Stimulated activated CD8-positive, alpha-beta memory T cell treated with anti-CD3 and anti-CD28 coated beads, Interleukin-2, amount 100 ng/mL, for 1 hour (primary cell): ENCODE measurements at places on chromosomes 13 and 19.
A peak's percentile ranks its signal among the peaks of the same experiment; 100 is the strongest.

GRCh38 chr13:96091164-96092117, 1.5 kb downstream of the HS6ST3 start:
- no peak for DNase-seq

DNA sequence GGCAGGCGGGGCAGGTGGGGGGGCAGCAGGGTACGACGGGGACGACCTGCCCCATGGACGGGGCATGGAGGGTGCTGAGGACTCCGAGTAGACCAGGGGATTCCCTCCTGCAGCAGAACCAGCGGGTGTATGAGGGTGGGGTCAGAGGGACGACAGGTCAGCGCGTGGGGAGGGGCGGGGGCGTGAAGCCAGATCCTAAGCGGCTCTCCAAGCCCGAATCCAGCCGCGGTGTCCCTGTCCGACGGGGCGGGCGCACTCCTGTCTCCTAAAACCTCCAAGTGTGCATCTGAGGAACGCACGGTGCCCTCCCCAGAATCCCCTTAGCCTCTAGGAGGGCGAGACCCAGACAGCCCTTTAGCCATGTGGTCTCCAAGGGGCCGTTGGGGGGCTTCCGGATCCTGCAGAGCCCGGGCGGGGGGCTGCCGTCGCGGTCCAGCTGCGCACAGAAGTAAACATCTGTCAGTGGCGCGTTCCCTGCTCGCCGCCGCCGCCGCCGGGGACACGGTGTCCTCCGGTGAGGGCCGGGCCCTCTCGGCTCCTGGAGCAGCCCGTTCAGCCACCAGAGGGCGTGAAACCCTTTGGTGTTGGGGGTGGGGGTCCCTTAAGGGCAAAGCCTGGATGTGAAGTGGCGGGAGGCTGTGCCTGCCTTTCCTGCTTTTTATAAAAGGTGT, 730 bp downstream of the NRTN start:
- peak; percentile 31 for DNase-seq

GRCh38 chr13:113607889-113608635, 23.5 kb downstream of the TFDP1 start:
- no peak for DNase-seq

DNA sequence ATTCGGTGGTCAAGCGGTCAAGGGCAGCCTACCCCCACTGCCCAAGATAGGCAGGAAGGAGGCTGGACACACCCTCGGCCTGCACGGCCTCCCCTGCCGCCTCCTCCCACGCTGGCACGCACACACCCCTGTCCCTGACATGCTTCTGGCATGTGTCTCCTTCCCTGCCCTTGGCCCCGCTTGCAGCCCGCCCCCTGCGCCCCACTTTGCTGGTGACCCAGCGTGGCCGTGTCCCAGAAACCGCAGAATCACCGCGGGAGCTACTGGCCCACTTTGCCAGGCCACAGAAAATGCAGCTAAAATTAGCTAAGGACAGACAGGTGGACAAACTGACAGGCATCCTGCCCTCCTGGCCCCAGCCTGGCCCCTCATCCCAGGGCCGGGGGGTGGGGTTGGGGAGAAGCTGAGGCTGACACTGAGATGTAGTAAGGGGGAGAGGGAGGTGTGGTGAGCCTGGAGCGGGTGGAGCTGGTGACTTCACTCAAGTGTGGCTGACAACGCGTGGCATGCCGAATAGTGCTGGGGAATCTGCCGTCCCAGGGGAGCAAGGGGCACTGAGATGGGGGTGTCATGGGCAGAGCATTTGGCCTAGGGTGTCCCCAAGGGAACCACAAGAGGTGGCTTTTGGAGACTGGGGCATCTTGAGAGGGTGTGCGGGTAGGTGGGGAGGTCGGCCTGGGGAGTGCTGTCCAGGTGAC, 2.4 kb downstream of the SHANK1 start:
- no peak for DNase-seq

DNA sequence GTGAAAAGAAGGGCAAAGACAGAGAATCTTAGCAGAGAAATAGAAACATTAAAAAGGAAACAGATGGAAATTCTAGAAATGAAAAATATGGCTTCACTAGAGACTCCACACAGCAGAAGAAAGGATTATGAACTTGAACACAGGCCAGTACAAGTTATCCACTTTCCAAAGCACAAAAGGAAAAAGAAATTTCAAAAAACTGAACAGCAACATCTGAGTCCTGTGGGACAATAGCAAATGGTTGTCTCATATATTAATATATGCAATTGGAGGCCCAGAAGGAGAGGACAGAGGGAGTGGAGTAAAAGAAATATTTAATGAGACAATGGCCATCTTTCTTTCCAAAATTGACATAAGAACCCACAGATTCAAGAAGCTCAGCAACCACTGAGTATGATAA, 141.7 kb upstream of the GJB6 start:
- DNase-seq = no peak

- no peak for DNase-seq
Observed at GRCh38 chr13:38872693-38873092, 117.9 kb downstream of the STOML3 start.

DNA sequence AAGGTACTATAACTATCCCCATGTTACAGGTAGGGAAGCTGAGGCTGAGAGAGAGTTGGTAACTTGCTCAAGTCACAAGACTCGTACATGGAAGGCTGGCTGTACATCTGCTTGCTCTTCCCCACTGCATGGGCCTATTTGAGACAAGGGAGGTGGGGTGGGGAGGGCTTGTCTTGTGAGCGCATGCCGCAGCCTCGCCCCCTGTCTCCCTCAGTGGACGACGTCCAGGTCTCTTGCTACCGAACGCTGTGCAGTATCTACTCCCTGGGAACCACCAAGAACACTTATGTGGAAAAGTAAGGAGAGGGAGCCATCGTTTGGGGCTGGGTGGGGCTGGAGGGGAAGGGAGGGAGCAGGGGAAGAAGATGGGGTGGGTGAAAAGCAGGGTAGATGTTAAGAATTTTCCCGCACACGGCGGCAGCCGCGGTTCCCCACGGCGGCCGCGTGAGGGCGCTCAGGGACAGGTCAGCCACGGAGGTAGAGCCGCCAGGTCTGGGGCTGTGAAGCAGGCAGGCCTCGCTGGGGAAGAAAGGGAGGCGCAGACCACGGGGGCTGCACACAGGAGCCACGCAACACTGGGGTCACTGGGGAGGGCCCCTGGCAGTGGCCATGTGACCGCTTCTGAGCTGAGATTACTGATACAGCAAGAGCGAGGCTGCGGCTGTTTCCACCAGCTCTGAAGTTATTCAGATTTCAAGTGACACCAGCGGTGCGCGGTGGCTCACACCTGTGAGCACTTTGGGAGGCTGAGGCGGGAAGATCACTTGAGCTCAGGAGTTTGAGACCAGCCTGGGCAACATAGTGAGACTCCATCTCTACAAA, 81.5 kb downstream of the RYR1 start:
- DNase-seq = peak; percentile 41

DNA sequence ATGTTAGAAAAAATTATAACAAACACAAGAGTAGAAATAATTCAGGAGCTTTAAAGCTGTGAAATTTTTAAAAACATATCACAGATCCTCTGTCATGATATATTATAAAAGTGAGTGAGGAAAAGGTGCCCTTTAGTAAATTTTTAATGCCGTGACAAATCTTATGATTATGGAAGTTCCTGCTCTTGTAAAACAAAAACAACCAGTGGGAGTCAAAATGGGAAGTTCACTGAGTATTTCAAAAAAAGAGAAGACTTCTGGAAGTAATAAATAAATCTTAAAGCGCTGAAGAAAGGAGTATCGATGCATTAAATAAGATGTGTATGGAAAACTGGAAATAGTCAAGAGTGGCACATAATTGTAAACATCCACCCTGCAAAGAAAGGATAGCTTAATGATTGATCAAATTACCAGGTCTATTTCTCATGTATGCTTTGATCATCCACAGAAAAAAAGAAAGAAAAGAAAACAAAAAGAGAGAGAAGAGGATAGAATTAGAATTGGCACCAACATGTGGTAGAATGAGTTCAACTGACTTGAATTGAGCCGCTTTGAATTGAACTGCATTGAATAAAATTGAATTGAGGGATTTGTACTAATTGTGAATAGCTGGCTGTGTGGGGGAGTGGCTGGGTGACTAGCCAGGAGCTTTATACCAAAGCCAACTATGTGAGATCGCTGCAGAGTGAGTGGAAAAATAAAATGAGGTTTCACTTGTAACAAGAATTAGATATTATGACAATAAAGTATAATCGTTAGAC, 647.6 kb upstream of the SPRY2 start:
- no peak for DNase-seq

- DNase-seq = no peak
Observed at GRCh38 chr13:29436291-29436690, 159.2 kb downstream of the SLC7A1 start.

GRCh38 chr19:49971991-49972411, 11.0 kb upstream of the SIGLEC11 start:
- DNase-seq = no peak

- DNase-seq = no peak
Observed at GRCh38 chr13:79913141-79913827, 427.6 kb downstream of the SPRY2 start.

DNA sequence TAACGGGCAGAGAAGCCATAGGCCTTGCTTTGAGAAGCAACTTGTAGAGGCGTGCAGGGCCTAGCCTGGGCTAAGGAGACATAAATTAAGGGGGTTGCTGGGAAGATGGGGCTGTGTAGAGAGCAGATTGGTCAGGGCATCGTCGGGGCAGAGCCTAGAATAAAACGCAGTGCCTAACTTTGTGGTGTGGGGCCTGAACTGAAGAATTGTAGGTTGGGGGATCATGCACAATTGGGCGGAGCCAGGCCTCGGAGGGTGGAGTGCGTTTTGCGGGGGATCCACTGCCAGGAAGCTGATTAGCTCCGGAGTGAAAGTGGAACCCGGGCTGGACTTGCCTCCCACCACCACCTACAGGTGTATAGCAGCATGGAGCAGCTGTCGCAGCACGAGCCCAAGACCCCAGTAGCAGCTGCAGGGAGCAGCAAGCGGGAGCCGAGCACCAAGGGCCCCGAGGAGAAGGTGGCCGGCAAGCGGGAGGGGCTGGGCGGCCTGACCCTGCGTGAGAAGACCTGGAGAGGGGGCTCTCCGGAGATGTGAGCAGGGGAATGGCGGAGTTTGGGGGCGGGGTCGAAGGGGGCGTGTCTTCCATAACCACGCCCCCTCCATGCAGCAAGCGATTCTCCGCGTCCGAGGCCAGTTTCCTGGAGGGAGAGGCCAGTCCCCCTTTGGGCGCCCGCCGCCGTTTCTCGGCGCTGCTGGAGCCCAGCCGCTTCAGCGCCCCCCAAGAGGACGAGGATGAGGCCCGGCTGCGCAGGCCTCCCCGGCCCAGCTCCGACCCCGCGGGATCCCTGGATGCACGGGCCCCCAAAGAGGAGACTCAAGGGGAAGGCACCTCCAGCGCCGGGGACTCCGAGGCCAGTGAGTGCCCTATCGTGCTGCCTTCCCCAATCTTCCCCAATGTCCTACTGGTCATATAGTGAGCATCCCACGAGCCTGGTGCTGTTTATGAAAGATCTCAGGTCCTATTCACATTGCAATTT, 13.8 kb downstream of the DNASE2 start:
- peak; percentile 52 for DNase-seq

DNA sequence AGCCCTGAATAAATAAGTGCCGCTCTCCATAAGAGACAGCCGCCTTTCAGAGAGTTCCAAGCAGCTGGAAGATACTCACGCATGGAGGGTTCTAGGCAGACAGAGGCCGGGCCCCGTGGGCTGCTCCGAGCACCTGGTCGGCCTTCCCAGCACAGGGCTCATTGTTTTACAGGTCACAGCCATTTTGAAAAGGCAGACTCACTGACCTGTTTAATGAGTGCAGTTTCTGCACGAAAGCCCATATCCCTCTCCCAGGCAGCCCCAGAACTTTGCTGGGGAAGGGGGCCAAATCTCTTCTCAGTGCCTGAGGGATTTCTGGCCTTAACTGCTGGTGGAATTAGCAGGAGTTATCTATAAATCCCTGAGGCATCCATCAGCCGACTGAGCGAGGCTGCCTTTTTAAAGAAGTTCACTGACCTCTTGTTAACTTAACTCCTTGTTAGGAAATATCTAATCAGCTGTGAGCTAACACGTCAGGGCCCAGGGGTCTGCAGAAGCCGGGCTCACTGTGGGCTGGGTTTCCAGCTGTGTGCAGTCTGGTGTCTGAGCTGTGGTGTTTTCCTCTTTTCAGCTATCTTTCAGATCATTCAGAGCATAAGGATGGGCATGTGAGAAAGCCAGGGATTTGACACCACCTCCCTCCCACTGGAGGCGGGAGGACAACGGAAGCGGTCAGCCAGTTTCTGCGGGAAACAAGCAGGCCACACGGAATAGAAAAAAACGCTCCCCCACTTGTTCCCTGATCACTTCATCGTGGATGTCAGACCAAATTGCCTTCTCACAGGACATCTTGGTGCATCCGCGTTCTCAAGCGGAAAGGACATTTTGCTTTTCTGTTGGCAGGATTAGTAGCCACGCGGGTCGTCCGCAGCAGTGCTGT, 23.3 kb downstream of the SERP2 start:
- DNase-seq = no peak

GRCh38 chr13:65971541-65971940, 1258.6 kb downstream of the PCDH9 start:
- DNase-seq = no peak

DNA sequence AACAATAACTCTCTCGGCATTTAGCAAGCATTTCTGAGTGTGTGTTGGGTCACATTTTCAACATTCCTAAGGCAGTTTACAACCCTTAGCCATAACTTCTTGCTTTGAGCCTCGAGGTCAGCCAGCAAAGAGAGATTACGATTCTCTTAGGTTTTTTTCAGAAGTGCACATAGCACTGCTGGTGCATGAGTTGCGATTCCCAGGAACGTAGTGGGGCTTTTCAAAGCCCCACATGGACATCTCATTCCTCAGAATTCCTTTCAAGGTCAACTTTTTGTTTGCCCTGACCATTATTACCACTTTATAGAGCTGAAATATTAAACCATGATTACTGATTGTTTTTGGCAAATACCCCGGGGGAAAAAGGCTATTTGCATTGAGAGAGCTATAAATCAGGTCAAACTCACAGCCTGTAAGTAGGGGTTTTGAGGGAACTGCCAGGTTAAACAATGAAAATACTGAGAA, 705.3 kb downstream of the GPC5 start:
- no peak for DNase-seq

DNA sequence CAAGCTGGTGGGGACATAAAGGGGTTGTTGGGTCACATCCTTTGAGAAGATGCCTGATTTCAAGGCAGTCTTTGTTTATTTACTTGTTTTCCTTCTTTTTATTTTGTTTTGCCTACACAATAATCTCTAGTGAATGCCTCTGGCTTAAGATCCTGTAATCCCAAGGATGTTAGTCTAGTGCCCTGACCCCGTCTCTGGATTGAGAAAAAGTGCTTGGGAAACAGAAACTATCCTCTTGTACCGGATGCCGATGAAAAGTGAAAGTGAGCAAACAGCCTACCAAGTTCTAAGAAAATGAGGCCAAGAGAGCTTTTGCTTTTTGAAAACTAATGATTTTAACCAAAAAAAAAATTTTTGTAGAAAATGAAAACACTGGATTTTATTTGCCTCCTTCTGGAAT, 42.1 kb upstream of the C1QTNF9 start:
- no peak for DNase-seq

DNA sequence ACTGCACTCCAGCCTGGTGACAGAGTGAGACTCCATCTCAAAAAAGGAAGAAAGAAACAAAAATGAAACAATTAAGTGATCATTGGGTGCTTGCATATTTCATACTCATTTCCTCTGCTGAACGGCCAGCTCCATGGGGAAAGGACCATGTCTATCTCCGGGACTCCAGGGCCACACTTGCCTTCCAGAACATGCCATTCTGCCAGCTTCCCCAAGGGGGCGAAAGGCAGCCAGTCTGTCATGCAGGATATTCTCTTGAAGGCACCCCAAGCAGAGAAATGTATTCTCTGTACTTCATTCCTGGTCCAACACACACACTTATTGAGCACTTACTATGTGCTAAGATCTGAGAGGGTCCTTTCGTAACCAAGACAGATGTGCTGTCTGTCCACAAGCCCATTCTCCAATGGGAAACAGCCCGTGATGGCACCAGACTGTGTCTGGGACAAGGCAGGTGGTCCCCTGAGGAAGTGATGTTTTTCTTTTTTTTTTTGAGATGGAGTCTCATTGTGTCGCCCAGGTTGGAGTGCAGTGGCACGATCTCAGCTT, 10.2 kb upstream of the CARM1 start:
- DNase-seq = no peak
